ENCODE measurements at places on chromosomes 3 and 15. TPM values are rescaled to one million over a fixed set of nuclear protein-coding genes. Genes with fewer than 3 reads are reported as not detected.

ILDR1 gene
- polyA plus RNA-seq = 1.8 TPM

MOBP gene
- 0.24 TPM for polyA plus RNA-seq

HRG gene
- not detected for polyA plus RNA-seq

TGM4 gene
- polyA plus RNA-seq = 0.02 TPM

PTH1R gene
- polyA plus RNA-seq = 0.57 TPM

All from H1 (cell line).